Foreskin fibroblast (primary cell): ENCODE measurements at places on chromosomes 1 and 21.

- DNase-seq = no peak
These were observed 100.4 kb downstream of the PSMG1 start for GRCh38 chr21:39082656-39083376.

DNA sequence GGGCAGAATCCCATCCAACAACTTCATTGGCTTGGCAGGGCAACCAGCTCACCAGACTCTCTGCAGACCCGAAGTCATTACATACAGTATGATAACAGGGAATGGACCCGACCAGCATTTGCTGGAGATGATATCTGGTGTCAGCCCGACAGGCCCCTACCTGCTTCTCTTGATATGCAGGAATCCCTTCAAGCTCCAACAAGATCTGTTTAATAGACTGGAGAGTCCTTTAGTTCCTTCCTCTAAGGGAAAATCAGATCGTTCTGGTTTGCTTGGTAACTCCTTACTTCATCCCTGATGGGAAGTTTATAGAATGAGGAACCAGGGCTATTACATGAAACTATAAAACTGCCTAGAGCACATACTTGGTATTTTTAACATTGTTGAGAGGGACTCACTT lies 61.2 kb downstream of the EDARADD start:
- DNase-seq = no peak

DNA sequence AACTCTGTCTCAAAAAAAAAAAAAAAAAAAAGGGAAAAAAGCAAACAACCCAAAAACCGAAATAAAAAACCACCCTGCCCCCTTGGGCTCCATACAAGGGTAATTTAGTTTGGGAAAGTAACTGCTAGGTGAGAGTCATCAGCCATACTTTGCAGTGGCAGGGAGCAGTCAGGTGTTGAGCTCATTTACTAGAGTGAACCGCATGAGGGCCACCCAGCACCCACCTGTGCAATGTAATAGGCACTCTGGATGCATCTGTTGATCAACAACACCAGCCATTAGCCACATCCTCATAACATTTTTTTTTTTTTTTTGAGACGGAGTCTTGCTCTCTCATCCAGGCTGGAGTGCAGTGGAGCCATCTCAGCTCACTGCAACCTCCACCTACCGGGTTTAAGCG lies 9.1 kb downstream of the INAVA start:
- DNase-seq = no peak

GRCh38 chr1:202162418-202163280 lies 2.2 kb upstream of the PTPN7 start:
- no peak for DNase-seq

DNA sequence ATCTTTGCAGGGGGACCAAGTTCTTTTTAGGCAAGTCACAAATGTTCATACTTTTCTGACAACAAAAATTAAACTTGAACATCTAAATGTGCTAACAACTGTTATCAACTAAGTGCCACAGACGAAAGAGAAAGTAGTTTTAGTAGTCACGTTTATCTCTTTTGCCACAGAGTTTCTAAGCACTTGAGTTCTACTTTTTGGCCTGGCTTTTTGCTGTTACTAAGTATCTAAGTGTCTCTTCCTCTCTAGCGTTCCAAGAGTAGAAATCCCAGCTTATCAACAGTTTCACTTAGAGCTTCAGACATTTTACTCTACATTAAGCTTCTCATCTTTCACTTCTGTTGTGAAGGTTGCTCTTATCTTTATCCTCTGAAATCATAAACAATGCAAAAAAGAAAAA lies 34.2 kb downstream of the GATAD2B start:
- DNase-seq = no peak
